ENCODE measurements at places on chromosomes 5 and 9. TPM values are rescaled to one million over a fixed set of nuclear protein-coding genes. Genes with fewer than 3 reads are reported as not detected.
A peak's percentile ranks its signal among the peaks of the same experiment; 100 is the strongest.

DNA sequence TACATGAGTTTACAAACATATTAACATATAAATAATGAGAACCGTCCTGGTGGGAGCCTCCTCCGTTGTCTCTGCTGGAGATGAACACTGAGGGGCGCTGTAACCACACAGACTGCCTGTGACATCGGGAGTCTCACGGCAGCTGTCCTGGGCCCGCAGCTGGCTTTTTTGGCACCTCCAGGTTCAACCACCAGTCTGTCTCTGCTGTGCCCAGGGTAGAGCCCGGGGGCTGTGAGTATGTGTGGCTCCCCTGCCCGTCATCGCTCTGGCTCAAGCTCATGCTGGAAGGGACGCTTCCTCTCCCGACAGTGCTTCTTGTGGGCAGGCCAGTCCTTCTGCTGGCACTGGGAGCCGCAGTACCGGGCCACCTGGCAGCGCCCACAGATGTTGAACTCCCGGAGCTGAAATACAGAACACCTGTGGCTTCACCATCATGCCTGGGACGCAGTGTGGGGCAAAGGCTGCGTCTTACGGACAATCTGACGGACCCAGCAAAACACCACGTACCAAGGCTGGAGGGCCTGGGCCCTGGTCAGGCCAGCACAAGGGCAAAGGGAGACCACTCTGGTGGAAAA is 3.6 kb upstream of the DPH7 start:
- DNase-seq, result no peak

DNA sequence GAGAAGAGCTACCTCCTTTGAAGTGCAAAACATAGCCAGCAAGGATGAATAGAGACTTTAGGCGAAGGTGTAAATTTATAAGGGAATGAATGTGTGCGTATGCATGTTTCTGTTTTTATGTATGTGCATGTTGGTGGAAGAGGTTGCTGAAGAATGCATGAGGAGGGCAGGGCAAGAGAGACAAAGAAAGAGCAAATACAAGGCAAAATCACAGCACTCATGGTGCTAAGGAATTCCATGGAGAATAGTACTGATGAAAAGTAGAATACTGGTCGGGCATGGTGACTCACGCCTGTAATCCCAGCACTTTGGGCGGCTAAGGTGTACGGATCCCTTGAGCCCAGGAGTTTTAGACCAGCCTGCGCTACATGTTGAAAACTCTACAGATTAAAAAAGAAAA is 762.1 kb upstream of the PTPRD start:
- DNase-seq, result no peak

DNA sequence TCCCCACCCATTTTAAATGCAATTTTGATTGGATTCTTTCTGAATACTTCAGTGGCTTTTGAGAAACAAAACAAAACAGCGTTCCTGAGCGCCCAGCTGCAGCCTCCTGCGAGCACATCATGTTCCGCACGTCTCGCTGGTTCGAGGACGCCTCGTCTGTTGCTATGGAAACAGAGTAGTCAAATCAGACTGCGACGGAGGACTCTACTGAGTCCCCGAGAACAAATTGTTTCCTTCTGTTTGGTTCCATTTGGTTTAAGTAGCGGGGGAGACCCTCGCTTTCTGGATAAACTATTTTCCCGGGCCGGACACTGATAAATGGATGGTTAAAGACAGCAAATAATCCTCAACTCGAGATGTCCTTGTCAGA is 69.0 kb downstream of the SLC28A3 start:
- DNase-seq, result peak; percentile 37

DNA sequence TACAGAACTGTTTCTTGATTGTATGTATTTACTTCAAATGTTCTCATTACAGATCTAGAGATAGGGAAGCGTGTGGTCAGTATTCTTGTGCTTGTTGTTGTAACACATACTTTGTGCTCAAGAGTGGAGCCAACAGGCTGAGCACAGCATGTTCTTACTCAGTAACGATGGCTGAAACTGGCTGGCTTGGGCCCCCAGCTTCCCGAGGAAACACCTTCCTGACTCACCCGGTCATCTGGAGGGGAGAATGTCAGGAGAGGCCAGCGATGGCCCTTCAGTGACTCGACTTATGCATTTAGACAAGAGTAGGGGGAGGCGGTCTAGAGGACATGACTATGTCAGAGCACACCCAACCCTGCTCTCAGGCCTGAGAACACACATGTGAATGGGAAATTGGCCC is 25.6 kb downstream of the ZNF474 start:
- DNase-seq, result no peak

Gene LECT2
- not detected for total RNA-seq

DNA sequence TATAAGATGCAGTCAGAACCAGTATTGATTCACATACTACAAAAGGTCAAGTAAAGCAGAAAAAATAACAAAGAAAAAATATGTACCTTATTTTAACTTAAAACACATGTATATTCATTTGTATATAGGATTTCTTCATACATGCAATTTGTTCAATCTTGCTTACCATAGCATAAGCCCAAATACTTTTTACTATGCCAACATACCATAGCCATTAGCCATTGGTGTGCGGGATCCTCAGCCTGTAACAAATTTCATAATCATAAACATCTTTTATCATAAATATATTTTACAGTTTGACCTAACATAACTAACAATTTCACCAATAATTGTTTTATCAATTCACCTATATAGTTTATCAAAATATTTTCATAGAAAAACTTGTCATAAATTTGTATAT is 51.1 kb downstream of the MPDZ start:
- DNase-seq, result no peak

- no peak for DNase-seq
These were observed 341.4 kb upstream of the ACTBL2 start for GRCh38 chr5:57824047-57824446.

Data from neural crest cell (in vitro differentiated cells).